ENCODE measurements at places on chromosomes 11 and 22.

GRCh38 chr11:16921019-16921418 is 93.2 kb downstream of the PLEKHA7 start:
- DNase-seq: no peak

GRCh38 chr11:67160872-67161783 is 42.1 kb downstream of the KDM2A start:
- no peak for DNase-seq

GRCh38 chr11:66861038-66861773 is 4.3 kb downstream of the LRFN4 start:
- DNase-seq: no peak

DNA sequence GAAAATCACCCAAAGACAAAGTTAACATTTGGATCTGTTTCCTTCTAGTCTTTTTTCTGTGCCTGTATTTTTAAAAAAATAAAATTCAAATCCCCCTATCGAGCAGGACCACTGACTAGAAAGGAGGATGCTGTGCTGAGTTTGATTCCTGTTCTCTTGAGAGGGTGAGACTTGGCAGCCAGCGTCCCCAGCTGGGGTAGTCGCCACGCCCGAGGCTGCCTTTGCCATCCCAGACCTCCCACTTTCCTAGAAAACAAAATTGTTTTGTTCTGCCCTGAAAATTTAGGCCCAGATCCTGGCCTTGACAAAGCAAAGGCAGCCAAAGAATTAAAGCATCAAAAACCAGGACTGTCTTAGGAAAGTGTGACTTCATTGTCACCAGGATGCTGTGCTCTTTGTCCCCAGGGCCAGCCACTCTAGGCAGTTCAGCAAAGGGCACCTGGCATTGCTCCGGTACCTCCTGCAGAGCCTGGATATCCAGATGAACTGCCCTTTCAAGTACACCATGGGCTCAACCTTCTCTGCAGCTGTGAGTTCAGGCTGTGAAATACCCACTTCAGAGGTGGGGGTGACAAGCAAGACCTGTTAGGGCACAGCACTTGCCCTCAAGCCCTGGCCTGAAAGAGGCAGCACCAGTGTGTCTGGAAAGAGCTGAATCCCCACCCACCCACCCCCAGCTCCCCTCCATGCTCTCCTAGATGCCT is 44.6 kb downstream of the KCNQ1OT1 start:
- no peak for DNase-seq
